Urinary bladder (tissue), 4 donors: ENCODE measurements at places on chromosomes 7 and 10. TPM values are rescaled to one million over a fixed set of nuclear protein-coding genes. Genes with fewer than 3 reads are reported as not detected.

AKR1D1 gene
- not detected for polyA plus RNA-seq

- no peak for DNase-seq
These were observed 392.9 kb downstream of the KCNMA1 start for GRCh38 chr10:77244746-77245145.

DNA sequence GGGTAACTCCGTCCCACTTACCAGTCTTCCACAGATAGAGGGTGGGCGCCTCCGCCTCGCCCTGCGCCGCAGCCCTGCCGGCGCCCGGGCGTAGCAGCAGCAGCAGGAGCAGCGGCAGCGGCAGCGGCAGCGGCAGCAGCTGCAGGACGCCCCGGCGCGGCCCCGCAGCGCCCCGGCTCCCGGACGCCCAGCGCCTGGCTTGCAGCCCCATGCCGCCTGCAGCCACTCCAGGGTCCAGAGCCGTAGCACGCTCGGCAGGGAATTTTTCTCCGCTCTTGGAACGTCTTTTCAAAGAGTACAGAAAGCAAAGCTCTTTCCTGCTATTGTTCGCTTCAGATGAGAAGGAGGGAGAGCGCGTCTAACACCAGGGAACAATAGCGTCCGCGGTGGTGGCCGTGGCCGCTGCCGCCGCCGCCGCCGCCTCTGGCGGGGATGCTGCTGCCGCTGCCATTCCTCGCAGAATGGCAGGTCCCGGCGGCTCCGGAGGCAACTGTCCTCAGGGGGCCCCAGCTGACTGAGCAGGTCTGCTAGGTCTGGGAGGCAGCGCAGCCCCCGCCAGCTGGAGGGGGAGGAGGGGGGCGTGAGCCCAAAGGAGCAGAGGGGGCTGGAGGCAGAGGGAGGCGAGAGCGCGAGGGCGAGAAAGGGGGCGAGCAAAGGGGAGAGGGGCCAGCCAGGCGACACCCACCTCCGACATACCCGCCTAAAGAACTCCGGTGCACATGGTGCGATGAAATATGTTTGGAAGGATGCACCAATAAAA, at the start of gene THSD7A:
Gene THSD7A, minus strand, starts transcription at position 463 of the 760 bp plus-strand sequence. Its CDS starts 252 bp downstream, at position 211.
- no peak for DNase-seq

GRCh38 chr7:69786730-69787395, 188.6 kb downstream of the AUTS2 start:
- no peak for DNase-seq

DCLRE1A gene
- 3.8 TPM for polyA plus RNA-seq

PLXDC2 gene
- 25.9 TPM for polyA plus RNA-seq

DNA sequence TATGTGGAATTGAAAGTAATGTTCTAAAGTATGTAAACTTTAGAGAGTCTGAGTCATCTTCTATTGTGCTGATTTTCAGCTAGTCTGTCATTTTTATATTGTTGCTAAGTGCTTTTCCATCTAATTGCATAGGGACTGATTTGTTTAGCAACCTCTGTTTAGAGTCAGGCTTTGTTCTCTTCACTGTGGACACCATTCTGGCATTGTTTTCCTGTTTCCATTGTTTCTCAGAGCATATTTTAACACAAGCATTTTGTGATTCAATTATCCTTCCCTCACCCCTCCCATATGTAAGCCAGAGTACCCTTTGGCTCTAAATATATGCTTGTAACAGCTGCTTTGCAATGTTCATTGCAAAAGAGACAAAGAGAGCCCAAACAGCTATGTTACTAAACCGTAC, 748.4 kb upstream of the PHF14 start:
- peak; percentile 28 for DNase-seq

DNA sequence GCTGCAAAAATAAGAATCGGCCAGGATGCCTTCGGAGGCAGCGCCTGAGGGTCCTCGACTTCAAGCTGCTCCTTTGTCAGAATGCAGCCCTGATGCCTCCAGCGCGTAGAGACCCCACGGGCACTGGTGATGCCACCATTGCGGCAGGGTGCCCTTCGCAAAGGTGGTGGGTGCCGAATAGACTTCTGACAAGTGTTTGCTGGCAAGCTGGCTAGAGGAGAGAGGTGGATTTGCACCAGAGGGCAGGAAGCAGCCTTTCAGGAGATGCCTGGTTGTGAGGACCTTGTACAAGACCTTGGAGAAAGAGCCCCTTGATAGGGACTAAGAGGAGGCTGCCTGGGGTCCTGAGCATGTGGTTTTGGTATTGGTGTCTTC, 103.2 kb upstream of the PPIF start:
- DNase-seq, result no peak

DNA sequence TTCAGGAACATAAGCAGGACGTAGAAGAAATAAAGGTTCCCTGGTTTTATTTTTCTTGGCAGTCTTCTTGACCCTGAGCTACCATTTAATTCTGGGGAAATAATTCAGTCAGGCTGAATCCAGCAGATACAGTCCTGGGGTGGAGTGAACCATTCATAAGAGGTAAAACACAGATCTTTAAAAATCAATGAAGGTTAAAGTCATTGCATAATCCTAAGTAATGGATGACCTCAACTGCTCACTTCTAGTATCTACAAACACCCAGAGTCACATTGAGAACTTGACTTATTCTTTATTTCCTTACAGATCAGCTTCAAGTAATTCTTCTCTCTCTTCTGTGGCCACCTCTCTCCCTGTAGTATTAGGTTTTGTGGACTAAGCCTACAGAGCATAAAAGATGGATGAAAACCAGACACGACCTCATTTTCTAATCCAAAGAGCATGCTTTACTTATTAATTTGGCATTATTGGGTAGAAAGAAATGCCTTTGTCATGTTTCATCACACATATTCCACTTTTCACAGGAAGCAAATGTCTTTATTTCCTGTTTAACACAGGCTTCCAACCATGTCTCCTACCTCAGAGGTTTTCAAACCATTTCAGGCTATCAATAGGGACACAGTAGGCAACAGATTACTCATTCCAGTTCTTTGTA, 182.3 kb upstream of the IMMP2L start:
- no peak for DNase-seq

DNA sequence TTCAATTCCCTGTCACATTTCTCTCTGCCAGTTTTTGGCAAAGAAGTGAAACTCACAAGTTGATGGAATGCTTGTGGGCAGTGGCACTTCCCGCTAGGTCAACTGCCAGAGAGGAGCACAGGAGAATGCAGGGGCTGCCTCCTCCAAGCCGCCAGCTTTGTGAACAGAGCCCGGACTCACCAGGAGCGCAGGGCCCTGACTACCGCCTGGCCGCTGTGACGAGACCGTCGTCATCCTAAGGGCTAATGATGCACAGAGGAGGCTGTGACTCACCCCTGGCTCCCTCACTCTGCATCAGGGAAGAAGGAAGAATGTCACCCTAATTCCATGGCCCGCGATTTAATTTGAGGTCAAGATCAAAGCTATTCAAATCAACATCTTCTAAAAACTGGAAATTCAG, 123.9 kb downstream of the TAX1BP1 start:
- no peak for DNase-seq

TEX47 gene
- not detected for polyA plus RNA-seq

CREM gene
- 49.3 TPM for polyA plus RNA-seq

- no peak for DNase-seq
These were observed 47.5 kb downstream of the CAMK2B start for GRCh38 chr7:44277851-44278250.

GRCh38 chr7:4808026-4808425, 32.6 kb downstream of the AP5Z1 start:
- peak; percentile 18 for DNase-seq

- DNase-seq, result no peak
These were observed 1.5 kb downstream of the NEUROG3 start for GRCh38 chr10:69571618-69572158.

ACTL6B gene
- 0.19 TPM for polyA plus RNA-seq

DNA sequence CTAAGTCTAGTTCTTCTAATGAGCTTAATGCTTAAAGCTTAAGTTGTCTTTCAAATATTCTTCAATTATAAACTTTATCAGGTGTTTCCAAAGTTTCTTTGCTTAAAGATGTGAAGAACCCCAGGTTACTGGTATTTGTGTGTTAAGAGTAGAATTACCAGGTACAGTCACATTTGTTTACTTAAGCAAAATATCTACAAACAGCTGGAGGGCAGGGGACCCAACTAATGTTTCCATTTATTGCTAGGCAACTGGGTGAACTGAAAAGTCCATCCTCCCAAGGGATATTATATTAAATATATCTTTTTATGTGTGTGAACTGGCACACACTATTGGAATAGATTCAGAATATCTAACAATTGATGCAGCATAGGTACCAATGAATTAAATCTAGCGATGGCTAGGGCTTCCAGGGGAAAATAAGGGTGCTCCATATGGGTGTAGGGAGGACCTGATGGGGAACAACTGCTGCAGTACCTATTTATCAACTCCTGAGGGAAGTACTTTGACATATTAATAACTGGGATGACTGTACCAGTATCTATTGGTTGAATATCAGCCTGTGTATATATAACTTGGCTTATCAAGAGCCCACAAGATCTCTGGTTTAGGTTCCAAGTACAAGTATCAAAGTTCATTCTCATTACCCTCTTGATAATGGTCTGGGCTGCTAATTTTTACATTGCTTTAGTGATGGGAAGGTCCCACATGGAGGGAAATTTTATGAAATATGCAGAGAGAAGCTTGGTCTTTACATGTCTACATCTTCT, 10.3 kb upstream of the AGR3 start:
- no peak for DNase-seq

DNA sequence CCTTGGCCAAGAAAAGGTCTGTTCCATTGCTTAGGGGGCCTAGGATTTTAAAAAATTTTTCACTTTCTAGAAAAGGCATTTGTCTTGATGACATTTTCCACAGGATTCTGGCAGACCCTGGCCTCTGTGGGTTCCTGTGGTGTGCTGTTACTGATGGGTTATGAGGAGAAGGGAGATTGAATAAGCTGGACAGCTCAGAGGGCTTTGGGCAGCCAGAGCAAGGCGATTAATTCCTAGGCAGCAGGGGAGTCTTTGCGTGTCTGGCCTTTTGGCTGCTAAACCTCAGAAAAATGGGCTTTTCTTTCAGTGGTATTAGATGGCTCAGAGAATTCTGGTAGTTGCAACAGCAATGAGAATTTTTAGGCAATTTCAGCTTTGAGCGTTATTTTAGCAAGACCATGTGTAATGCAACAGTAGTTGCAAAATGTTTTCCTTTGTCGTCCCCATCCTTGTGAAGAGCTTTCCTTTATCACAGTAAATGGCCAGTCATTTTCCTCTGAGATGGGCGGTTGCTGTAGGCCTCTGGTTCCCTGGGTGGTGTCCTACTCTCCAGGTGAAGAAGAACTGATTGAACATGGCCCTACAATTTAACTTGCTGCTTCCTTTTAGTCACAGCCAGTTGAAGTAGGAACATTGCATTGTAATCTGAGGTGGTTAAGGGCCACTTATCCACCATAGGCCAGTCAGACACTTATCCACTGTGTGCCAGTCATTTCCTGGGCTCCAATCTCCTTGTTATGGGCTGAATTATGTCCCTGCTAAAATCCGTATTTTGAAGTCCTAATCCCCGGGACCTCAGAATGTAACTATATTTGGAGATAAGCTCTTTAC, 43.2 kb downstream of the SH2D4B start:
- DNase-seq, result no peak

- DNase-seq, result no peak
These were observed 88.2 kb downstream of the BBS9 start for GRCh38 chr7:33217595-33217994.

DNA sequence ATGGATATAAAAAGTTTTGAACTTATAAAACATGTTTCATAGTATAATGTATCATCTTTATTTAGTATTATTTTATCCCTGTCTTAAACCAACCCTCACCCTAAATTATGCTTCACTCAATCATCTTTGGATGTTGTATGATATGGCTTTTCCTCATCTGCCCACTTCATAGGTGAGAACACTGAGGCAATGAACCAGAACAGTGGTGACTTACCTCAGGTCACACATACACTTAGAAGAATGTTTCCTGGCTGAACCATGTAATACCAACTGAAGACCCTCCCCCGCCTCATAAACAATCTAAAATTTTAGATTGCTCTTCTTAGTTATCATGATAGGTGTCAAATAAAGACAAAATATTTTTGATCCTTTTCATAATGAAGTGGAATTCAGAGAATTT, 22.6 kb upstream of the STOX1 start:
- DNase-seq, result no peak

DNA sequence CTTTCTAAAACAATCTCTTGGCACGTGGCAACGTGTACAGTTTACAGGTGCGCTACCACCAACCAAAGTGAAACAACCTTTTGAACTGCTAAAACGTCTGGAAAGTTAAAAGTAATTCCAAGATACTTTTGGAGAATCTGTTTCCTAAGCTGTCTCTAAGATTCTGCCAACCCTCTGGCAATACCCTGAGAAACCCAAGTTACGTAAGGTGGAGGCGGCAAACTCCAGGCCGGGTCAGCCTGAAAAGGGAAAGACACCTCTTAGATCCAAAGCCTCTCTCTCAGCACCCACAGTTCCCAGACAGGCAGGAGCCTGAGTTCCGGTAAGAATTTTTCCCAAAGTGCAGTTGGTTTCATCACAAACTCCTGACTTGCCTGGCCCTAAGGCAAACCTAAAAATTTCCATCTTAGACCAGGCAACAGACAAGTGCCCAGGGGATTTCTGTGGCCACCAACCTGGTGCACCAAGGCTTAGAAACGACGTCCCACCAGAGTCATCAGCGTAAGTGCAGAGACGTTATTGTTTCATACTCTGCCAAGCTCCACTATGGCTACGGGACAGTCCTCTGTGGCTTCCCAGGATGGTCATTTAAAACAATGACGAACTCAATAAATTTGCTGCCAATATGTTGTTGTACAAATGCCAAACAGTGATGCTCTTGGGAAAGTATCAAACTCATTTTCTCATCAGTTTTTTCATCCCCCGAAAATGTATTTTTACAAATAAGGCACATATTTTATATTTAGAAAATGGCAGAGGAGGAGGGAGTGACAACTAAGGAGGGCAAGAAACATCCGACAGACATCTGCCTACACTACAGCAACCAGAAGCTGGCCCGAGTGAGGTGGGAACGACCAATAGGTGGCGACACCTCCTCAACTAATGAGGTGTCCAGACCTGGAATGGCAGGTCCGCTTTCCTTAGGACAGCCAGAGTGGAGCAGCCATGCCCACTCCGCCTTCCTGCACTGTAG, 205.8 kb upstream of the FRMD4A start:
- no peak for DNase-seq

SAMD8 gene
- polyA plus RNA-seq, result 12.0 TPM

DNA sequence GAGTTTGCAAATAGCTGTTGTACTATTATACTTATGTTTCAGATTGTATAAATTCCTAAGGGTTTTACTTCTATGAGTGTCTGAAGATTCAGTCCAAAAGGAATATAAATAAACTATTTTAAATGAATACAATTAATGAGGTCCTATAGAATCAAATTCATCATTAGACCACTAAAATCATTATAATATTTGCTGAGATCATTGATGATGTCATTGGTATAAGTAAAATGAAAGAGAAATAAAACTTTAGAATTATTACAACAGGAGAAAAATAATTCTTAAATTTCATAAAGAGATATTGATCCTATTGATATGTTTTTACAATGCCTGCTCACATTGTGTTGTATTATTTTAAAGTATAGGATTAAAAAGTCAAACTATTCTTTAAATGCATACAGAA, 544.0 kb upstream of the ZWINT start:
- no peak for DNase-seq

- no peak for DNase-seq
These were observed 36.1 kb upstream of the HECTD2 start for GRCh38 chr10:91374052-91374451.
